ENCODE measurements at places on chromosomes 1 and 21. TPM values are rescaled to one million over a fixed set of nuclear protein-coding genes. Genes with fewer than 3 reads are reported as not detected.

The S100A3 gene
- polyA plus RNA-seq: 0.54 TPM

The ZFYVE9 gene
- 0.01 TPM for polyA plus RNA-seq

GRCh38 chr1:6971048-6971447 is 185.8 kb downstream of the CAMTA1 start:
- DNase-seq: no peak

DNA sequence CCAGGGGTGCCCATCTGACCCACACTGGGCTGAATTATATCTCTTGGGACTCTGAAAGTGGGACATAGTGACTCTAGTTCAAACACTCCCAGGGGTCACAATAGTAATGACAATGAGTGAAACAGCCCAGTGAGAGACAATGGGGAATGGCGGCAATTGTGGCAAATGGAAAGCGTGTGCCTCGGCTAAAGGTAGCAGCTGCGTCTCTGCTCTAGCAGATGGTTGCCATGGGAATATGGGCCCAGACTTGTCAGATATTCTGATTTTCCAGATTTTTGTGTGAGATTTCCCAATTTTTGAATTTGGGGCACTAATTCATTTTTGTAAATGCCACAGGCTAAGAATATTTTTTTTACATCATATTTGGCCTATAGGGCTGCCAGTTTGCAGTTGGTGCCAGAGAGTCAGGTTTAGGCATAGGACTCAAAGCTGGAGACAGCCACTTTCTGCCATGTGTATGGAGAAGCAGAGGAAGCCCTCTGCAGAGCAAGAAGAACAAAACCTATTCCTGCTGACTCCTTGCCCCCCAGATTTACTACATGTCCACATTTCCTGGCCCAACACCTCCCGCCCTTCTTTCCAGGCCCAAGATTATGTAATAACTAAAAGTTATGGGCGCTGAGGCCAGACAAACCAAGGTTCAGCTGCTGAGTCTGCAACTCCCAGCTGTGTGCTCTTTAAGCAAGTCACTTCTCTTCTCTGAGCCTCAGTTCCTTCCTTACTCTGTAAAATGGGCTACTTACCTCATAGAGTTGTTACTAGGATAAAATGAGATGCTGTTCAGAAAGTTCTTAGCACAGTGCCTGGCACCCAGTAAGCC is 21.6 kb upstream of the PTP4A2 start:
- DNase-seq: peak; percentile 50

- no peak for DNase-seq
Observed at GRCh38 chr1:216142921-216143320, 280.3 kb downstream of the USH2A start.

- DNase-seq: no peak
Observed at GRCh38 chr1:211492511-211493132, 660 bp upstream of the RD3 start.

GRCh38 chr1:193189442-193190095 is 3.2 kb upstream of the B3GALT2 start:
- no peak for DNase-seq

All from CD14-positive monocyte (primary cell).